ENCODE measurements at places on chromosomes 11 and 22.

GRCh38 chr22:48141301-48141700 is 1378.9 kb downstream of the TBC1D22A start:
- peaks cover 35% of the 10 kb centered on the region for H3K27me3 ChIP-seq
- no peak for DNase-seq
- no peaks in the 10 kb centered on the region for H3K4me1 ChIP-seq
- H3K4me3 ChIP-seq = no peak overlapping the region
- H3K27ac ChIP-seq = no peak overlapping the region

GRCh38 chr11:112773264-112773663 is 188.0 kb upstream of the NCAM1 start:
- no peaks in the 10 kb centered on the region for H3K4me1 ChIP-seq
- no peaks in the 10 kb centered on the region for H3K36me3 ChIP-seq
- H3K27ac ChIP-seq = no peak overlapping the region
- DNase-seq = no peak

DNA sequence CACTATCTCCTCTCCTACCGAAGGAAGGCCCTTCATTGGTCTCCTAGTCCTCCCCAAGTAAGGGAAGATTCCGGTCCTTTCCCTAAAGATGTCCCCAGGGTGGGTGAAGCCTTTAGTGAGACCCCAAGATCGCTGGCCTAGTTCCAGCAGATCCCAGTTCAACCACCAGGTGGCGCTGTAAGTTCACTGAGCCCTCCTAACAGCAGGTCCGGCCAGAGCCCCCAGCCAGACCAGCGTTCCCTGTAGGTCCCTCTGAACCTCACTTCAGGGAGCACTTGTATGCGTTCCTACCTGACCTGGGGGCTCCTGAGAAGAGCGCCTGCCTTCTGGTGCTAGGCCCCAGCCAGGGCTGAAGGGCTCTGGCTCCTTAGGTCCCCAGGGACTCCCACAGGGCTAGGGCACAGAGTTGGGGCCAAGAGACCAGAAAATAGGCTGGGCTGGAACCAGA is 38.1 kb downstream of the LMO1 start:
- H3K4me1 ChIP-seq = peaks cover 4% of the 10 kb centered on the region
- H3K27me3 ChIP-seq = no peaks in the 10 kb centered on the region
- no peaks in the 10 kb centered on the region for H3K36me3 ChIP-seq
- H3K27ac ChIP-seq = no peak overlapping the region
- no peak overlapping the region for H3K4me3 ChIP-seq

DNA sequence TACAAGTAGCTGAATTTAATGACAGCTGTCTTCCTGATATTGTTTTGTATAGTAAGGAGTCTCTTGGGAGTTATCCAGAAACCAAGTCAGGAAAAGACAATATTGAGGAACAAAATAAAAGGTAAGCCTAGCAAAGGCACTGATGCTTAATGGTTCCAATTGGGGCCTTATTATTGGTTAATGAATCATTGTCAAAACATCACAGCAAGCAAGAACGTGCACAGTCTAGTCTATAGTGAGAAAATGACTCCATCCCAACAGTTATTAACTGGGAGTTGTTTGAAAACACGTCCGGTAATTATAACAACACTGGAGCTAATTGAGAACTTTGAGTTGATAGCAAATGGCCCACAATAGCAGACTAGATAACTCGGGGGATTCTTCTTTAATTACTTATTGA is 17.7 kb downstream of the BSX start:
- DNase-seq = no peak
- peaks cover 2% of the 10 kb centered on the region for H3K27me3 ChIP-seq
- H3K4me3 ChIP-seq = no peak overlapping the region

GRCh38 chr22:28983788-28984441 is 77.7 kb downstream of the C22orf31 start:
- no peaks in the 10 kb centered on the region for H3K27me3 ChIP-seq
- no peak for DNase-seq

GRCh38 chr11:12090761-12091258 is 19.6 kb upstream of the MICAL2 start:
- no peak overlapping the region for H3K4me3 ChIP-seq
- no peak overlapping the region for H3K27ac ChIP-seq
- DNase-seq = no peak

DNA sequence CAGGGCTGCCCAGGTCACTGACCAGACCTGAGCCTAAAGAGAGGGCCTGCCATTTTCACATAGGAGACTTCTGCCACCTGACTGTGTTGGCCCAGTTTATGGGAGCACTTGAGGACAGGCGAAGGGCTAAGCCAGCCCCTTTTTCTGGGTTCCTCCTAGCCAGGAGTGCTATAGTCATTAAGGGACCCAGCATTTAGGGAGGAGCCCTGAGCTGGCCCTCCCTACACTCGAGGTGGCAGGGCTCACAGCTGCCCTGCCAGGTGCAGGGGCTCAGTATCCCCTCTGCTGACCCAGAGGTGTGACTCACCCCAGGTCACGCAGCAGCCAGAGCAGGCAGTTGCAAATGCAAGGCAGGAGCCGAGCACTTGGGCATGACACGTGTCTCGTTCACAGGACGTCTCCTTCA is 86.3 kb upstream of the CRYBB3 start:
- H3K27me3 ChIP-seq = peaks cover 5% of the 10 kb centered on the region
- H3K36me3 ChIP-seq = no peaks in the 10 kb centered on the region
- no peak for DNase-seq
- H3K4me1 ChIP-seq = peaks cover 34% of the 10 kb centered on the region
